ENCODE measurements at places on chromosomes 16 and 17.

- no peak for DNase-seq
Observed at GRCh38 chr17:75758131-75758905, 6.7 kb downstream of the GALK1 start.

DNA sequence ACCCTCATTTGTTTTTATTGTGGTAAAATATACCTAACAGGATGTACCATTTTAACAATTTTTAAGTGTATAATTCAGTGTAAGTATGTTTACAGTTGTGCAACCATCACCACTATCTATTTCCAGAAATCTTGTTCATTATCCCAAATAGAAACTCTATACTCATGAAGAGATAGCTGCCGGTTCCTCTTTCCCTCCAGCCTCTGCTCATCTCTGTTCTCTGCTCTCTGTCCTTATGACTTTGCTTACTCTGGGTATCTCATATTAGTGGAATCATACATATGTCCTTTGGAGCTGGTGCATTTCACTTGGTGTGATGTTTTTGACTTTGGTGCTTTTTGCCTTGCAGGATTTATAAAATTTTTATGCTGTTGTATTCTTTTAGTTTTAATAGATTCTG is 19.4 kb downstream of the CYLD start:
- no peak for DNase-seq

GRCh38 chr16:83652943-83653342 is 154.8 kb upstream of the HSBP1 start:
- no peak for DNase-seq

DNA sequence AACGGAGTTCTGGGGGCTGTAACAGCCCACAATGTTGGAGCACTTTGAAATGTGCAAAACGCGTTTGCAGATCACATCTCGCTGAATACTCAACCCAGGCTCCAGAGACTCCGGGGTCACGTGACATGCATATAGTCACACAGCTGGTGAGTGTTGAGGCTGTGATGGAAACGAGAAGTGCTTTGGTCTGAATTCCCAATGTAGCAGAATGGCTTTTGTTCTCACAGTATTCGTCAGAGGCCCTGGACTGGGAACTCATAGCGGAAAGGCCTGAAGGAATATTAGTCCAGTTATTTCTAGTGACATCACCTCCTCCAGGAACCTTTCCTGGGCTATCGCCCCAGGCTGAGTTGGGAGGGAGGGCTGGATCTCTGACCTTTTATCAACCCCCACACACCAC is 95.8 kb upstream of the CRHR1 start:
- DNase-seq, result no peak

- no peak for DNase-seq
Observed at GRCh38 chr16:88883946-88884345, 17.5 kb upstream of the PABPN1L start.
